ENCODE measurements at places on chromosomes 2 and 18.

DNA sequence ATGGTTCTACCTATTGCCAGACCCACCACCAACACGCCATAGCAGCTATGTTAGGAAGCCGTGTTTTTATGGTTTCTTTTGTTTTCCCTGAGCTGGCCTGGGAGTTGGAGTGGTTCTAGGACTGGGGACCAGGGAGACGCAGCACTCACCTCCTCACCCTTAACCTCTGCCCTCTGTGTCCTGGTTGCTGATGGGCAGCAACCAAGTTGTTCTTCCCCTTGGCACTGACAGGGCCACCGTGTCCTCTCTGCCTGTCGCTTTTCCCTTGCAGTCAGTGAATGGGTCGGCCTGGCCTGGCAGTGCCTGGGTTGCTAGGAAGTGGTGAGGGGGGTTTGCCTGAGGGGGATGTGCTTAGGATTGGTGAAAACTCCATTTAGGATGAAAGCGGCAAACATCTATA, 197.1 kb upstream of the GATA6 start:
- H3K36me3 ChIP-seq: no peaks in the 10 kb centered on the region
- no peak overlapping the region for H3K4me3 ChIP-seq
- no peak for DNase-seq
- H3K27ac ChIP-seq: no peak overlapping the region
- no peaks in the 10 kb centered on the region for H3K4me1 ChIP-seq

DNA sequence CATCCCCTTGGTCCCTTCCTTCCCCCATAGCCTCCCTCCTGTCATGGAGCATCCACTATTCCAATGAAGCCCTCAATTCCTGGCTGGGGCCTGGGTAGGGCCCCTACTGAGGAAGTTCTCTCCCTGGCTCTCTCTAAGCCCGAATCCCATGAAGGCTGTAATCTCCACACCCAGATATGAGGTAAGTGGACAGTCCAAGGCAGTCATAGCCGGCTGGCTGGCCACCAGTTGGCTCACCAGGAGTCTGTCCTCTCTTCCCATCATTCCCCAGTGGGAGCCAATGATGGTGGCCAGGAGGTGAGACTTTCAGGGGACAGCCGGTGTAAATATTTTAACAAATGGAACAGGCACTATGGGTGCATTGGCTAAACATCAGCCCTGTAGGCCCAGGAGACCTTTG, 6.8 kb upstream of the TAF1B start:
- H3K27ac ChIP-seq: no peak overlapping the region
- H3K4me3 ChIP-seq: no peak overlapping the region
- no peaks in the 10 kb centered on the region for H3K4me1 ChIP-seq
- no peak for DNase-seq
- no peaks in the 10 kb centered on the region for H3K27me3 ChIP-seq

DNA sequence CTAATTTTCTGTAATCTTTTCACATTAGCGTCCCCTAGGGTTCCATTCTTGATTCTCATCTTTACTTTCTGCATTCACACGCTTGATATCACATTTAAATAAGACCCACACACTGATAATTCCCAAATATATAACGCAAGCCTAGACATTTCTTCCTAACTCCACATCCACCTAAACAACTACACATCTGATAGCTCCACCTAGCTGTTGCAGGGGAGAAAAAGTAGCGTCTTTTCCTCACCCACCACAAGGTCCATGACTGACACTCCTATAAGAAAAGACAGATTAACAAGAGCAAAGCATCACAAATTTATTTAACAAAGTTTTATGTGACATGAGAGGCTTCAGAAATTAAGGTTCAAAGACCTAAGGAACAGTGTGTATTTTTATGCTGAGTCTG, 862.2 kb upstream of the DDX18 start:
- no peaks in the 10 kb centered on the region for H3K27me3 ChIP-seq
- H3K27ac ChIP-seq: no peak overlapping the region
- no peaks in the 10 kb centered on the region for H3K4me1 ChIP-seq
- DNase-seq: no peak

DNA sequence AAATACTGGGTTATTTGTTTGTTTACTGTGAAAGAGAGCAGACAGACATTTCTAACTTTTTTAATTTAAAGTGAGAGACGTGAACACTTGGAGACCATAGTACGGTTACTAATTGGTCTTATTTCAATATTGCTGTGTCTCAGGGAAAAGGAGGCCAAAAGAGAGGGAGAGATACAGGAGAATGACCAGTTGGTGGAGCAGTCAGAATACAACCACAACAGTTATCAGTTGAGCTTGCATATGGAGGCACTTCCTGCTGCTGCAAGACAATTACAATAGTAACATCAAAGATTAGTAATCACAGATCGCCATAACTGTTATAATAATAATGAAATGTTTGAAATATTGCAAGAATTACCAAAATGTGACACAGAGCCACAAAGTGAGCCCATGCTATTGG, 58.2 kb downstream of the TWSG1 start:
- H3K36me3 ChIP-seq: no peaks in the 10 kb centered on the region
- no peak overlapping the region for H3K4me3 ChIP-seq
- H3K27ac ChIP-seq: no peak overlapping the region
- DNase-seq: no peak

- H3K36me3 ChIP-seq: no peaks in the 10 kb centered on the region
- H3K27me3 ChIP-seq: no peaks in the 10 kb centered on the region
- H3K27ac ChIP-seq: no peak overlapping the region
- no peak overlapping the region for H3K4me3 ChIP-seq
Observed at GRCh38 chr18:31980863-31981262, 37.8 kb upstream of the RNF125 start.

DNA sequence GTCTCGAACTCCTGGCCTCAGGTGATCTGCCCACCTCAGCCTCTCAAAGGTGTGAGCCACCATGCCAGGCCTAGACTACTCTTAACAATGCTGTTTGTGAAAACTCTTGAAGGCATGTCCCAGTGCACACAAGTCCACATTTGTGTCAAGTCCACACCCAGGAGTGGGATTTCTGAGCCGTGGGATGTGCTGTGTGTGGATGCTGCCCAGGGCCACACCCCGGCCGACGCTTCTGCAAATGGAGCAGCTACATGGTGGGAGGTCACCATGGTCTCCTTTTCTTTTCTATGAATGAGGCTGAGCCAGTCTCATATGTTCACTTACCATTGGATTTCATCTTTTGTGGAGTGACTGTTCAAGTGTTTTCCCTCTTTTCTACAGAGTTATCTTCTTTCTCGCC, 15.8 kb downstream of the SNED1 start:
- H3K4me1 ChIP-seq: peaks cover 13% of the 10 kb centered on the region
- H3K4me3 ChIP-seq: no peak overlapping the region
- H3K27ac ChIP-seq: no peak overlapping the region
- H3K27me3 ChIP-seq: no peaks in the 10 kb centered on the region
- H3K36me3 ChIP-seq: no peaks in the 10 kb centered on the region
- DNase-seq: no peak

- peaks cover 18% of the 10 kb centered on the region for H3K4me1 ChIP-seq
- H3K4me3 ChIP-seq: no peak overlapping the region
Observed at GRCh38 chr2:48414980-48415835, 114.7 kb upstream of the STON1 start.

DNA sequence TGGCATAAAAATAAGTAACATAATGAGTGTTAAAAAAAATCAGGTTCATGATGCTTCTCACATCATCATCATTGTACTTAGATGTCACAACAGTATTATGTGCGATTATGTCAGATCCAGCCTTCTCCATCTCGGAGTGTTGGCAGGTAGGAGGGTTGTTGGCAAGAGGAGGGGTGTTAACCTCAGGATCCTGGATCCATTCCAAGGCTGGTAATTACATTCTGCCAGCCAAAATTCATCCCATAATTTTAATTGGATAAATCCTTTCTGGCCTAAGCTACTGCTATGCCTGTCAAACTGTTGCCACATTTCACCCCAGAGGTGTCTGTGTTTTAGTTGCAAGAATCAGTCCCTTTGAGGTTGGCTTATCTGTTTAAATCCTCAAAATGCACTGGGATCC, 891 bp upstream of the FTCDNL1 start:
- H3K36me3 ChIP-seq: no peaks in the 10 kb centered on the region
- H3K27me3 ChIP-seq: no peaks in the 10 kb centered on the region
- DNase-seq: no peak
- peaks cover 10% of the 10 kb centered on the region for H3K4me1 ChIP-seq

DNA sequence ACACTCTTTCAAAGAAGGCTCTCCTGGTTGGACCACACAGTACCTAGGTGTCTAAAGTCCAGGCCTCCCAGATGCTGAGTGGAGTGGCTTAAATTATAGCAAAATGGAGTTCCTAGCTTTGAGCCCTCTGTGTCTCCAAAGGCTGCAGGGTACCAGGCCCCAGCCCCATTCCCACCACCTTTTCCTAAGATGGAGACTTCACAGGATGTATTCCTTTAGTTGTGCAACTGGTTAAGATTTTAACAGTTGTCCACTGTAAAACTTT, 4.9 kb downstream of the SMAD7 start:
- no peak overlapping the region for H3K4me3 ChIP-seq
- H3K4me1 ChIP-seq: peaks cover 66% of the 10 kb centered on the region
- H3K27ac ChIP-seq: no peak overlapping the region
- peaks cover 6% of the 10 kb centered on the region for H3K36me3 ChIP-seq
- H3K27me3 ChIP-seq: no peaks in the 10 kb centered on the region
- no peak for DNase-seq

- no peak overlapping the region for H3K4me3 ChIP-seq
- no peaks in the 10 kb centered on the region for H3K27me3 ChIP-seq
- H3K36me3 ChIP-seq: no peaks in the 10 kb centered on the region
- H3K4me1 ChIP-seq: no peaks in the 10 kb centered on the region
Observed at GRCh38 chr2:58030771-58031170, 15.8 kb upstream of the VRK2 start.

DNA sequence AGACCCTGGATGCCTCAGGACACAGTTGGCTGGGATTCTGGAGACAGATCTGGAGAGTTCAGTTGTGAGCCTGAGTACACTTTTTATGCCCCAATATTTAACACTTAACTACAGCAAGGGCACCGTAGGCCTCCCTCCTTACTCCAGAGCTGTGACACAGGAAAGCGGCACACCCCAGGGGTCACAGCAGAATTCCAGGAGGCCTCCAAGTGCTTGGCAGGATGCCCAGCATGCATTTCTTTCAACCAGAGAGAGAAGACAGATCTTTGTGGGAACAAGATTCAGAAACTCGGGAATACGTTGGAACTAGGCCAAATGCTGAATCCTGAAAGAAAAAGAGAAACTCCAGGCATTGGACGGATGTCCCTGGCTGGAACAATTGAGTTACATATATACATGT, 199.2 kb upstream of the NT5C1B start:
- DNase-seq: no peak
- H3K27me3 ChIP-seq: no peaks in the 10 kb centered on the region
- H3K36me3 ChIP-seq: no peaks in the 10 kb centered on the region
- no peak overlapping the region for H3K27ac ChIP-seq

- DNase-seq: no peak
- no peak within 1 kb of the TSS for H3K4me3 ChIP-seq
- no peaks in the 10 kb centered on the region for H3K36me3 ChIP-seq
- no peaks in the 10 kb centered on the region for H3K27me3 ChIP-seq
- no peak within 1 kb of the TSS for H3K27ac ChIP-seq
Observed at GRCh38 chr2:169069341-169069740, at the start of gene DHRS9. Gene DHRS9 (plus strand): TSS chr2:169069563. CDS start chr2:169081582, 12,019 bp downstream.

DNA sequence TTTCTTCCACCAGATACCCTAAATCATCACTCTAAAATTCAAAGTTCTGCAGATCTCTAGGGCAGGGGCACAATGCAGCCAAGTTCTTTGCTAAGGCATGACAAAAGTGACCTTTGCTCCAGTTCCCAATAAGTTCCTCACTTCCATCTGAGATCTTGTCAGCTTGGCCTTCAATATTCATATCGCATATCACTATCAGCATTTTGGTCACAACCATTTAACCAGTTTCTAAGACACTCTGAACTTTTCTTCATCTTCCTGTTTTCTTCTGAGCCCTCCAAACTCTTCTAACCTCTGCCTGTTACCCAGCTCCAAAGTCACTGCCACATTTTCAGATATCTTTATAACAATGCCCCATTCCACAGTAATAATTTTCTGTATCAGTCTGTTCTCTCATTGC, 452.6 kb upstream of the TRIB2 start:
- no peak for DNase-seq
- peak overlapping the region; percentile 4 for H3K27ac ChIP-seq
- no peaks in the 10 kb centered on the region for H3K27me3 ChIP-seq
- peaks cover 11% of the 10 kb centered on the region for H3K4me1 ChIP-seq

DNA sequence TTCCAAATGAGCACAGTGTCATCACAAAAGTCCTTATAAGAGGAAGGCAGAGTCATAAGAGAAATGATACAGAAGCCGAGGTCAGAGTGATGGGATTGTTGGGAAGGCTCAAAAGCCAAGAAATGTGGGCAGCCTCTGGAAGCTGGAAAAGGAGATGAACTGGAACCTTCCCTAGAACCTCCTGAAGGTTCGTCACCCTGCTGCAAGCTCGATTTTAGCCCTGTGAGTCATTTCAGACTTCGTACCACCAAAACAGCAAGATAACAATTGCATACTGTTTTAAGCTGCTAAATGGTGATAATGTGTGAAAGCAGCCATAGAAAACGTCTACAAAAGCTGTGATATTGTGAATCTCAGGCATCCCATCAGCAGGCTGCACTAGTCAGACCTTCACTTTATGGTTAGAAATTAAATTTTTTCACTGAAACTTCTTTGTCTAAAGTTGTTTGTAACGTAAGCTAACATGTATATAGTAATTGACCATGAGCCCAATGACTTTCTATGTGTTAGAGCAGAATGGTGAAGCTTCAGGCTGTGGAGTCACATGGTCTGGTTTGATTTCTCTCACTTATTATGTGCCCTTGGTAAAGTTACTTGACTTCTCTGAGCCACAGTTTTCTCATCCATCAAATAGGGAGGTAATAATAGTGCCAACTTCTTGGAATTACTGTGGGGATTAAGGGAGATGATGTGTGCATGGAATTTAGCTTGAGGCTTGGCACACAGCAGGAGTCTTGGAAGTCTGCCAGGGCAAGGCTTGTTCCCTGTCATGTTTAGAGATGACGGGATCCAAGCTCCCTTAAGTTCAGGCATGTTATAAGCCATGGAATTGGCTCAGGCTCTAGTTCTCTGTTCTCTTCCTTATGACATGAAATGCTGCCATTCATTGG, 132.0 kb upstream of the CCDC195 start:
- H3K27me3 ChIP-seq: no peaks in the 10 kb centered on the region
- H3K27ac ChIP-seq: no peak overlapping the region
- H3K4me1 ChIP-seq: no peaks in the 10 kb centered on the region
- DNase-seq: no peak

DNA sequence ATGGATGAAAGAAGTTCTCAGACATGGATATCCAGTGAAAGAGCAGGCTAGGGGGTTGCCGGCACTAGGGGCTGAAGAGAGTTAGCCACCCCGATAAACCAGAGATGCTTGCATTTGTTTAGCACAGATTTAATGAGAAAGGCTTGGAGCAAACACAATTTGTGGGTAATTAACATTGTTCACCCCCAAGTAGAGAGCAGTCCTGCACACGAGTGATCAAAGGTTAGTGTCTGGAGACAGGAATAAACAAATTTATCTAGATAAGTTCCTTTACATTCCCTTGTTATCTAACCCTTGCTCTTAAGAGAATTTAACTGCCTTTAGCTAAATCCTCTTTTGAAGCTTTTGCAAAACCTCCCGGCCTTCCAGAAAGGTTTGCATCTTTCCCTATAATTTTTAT, 23.9 kb downstream of the HTR2B start:
- no peak overlapping the region for H3K4me3 ChIP-seq
- no peak overlapping the region for H3K27ac ChIP-seq
- H3K36me3 ChIP-seq: peaks cover 20% of the 10 kb centered on the region
- H3K27me3 ChIP-seq: no peaks in the 10 kb centered on the region

Measured in effector memory CD4-positive, alpha-beta T cell (primary cell).